Stimulated activated naive CD4-positive, alpha-beta T cell treated with Interleukin-2 at 50 U/mL for 16 hours (primary cell): ENCODE measurements at places on chromosomes 12 and 14.

- no peak for DNase-seq
These were observed 75.0 kb downstream of the ACADS start for GRCh38 chr12:120800665-120801064.

DNA sequence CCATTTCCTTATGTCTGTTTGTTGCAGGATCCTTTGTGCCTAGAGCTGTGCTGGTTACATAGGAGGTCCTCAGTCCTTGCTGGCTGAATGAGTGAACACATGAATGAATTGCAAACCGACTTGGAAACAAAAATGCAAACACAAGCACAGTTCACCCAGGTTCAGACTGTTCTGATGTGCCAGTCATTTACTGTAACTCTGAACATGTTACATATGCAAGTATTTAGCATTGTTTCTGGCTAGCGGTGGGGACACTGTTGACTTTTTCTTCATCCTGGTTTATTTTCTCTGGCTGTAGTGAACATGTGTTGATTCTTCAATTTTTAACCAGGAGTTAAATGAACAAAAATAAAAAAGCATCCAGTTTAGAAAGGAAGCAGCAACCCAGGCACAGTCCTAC, 33.4 kb downstream of the TSPAN9 start:
- no peak for DNase-seq

DNA sequence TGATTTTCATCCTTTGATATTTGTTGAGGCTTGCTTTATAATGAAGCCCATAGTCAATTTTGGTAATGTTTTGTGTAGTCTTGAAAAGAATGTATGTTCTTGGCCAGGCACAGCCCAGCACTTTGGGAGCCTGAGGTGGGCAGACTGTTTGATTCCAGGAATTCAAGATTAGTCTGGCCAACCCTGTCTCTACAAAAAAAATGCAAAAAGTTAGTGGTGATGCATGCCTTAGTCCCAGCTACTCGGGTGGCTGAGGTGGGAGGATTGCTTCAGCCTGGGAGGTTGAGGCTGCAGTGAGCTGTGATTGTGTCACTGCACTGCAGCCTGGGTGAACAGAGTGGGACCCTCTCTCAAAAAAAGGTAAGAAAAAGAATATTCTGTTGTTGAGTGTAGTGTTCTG, 10.8 kb downstream of the ETNK1 start:
- DNase-seq, result no peak

GRCh38 chr14:104741803-104742251, 11.1 kb upstream of the SIVA1 start:
- peak; percentile 10 for DNase-seq

GRCh38 chr12:78933014-78933413, 68.4 kb downstream of the SYT1 start:
- no peak for DNase-seq

GRCh38 chr14:26276757-26277156, 321.1 kb downstream of the NOVA1 start:
- no peak for DNase-seq

DNA sequence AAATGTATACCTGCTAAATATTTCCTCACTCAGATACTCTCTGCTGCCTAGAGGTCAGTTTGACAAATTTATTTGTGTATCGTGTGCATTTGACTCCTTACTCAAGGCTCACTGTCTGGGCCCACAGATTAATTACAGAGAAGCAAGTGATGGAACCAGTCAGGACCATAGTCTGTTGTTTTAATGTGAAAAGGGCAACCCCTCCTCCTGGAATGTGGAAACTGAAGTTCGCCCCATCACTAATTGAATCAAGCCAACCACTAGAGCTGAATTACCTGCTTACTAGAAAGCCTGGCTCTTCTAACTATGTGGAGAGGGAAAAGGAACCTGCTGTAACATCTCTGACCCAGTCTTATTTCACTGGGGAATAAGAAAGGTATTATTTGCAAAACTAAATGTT, 199.9 kb upstream of the KRR1 start:
- DNase-seq, result no peak

DNA sequence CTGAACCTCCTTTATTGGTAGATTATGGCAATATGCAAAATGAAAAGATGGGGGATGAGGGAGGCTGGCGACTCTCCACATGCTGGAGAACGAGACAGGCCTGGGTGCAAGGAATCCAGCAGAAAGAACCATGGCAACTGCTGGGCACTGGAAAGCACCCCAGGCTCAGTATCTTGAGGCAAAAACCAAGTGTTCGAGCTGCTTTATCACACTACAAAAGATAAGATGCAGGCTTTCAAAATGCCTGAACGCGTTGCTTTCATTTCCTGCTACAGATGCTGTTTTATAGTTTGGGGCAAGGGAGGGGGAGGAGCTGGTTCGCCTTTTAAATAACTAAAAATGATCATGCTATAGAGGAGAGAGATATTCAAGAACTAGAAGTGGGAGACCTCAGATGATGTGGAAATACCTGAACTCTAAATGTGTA, 38.9 kb downstream of the NIN start:
- DNase-seq, result no peak

DNA sequence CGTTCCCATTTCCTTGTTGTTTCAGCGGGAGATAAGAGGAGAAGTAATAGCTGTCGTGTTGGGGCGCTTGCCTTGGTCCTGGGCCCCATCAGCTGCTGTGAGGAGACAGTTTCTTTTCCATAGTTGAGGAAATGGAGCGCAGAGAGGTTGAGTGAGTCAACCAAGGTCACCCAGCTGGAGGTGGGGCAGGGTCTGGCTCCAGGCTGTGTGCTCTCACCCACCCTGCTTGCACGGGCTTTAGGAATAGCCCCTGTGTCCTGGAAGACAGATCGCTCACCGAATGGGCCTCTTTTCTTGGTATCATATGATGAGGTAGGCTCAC, 165.7 kb upstream of the RTL1 start:
- no peak for DNase-seq

- no peak for DNase-seq
These were observed 86.2 kb downstream of the C12orf50 start for GRCh38 chr12:87943023-87943422.

GRCh38 chr14:57390806-57391516, 575 bp downstream of the NAA30 start:
- DNase-seq, result peak; percentile 46

GRCh38 chr14:64721899-64722298, 17.7 kb downstream of the PLEKHG3 start:
- DNase-seq, result no peak

- peak; percentile 46 for DNase-seq
These were observed 16.1 kb upstream of the IFNG start for GRCh38 chr12:68175557-68176061.

GRCh38 chr12:68231691-68232090, 6.1 kb upstream of the IL26 start:
- no peak for DNase-seq

DNA sequence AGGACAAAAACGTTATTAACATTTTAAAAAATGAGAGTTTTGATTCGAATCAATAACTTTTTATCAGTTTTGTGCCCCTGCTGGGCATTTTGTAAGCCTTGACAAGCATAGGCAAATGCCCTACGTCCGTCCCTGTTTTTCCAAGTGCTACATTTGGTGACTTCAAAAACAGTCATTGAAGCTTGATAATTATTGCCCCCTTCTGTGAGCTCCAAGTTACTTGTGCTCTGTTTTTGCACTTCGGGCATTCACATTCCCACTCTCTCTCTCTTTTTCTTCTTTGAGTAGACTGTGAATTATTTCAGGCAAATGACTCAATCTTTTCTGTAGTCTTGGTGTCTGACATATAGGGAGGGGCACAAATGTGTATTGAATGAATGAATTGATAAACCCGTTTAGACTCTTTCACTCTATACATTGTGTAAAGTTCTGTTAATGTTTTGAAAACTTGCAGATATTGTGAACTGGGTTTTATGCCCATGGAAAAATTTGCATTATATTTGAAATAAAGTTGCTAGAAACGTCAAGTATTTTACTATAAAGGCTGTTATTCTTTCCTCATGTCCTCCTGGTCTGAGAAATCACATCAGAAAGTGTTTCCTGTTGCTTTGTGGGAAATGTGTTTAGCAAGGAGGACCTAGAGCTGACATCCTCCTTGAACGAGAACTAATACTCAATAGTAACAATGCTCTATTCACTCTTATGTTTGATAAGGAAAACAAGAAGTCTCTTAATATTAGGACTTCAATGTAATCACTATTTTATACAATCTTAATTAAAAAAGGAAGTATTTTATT, 1.4 kb downstream of the APAF1 start:
- no peak for DNase-seq

DNA sequence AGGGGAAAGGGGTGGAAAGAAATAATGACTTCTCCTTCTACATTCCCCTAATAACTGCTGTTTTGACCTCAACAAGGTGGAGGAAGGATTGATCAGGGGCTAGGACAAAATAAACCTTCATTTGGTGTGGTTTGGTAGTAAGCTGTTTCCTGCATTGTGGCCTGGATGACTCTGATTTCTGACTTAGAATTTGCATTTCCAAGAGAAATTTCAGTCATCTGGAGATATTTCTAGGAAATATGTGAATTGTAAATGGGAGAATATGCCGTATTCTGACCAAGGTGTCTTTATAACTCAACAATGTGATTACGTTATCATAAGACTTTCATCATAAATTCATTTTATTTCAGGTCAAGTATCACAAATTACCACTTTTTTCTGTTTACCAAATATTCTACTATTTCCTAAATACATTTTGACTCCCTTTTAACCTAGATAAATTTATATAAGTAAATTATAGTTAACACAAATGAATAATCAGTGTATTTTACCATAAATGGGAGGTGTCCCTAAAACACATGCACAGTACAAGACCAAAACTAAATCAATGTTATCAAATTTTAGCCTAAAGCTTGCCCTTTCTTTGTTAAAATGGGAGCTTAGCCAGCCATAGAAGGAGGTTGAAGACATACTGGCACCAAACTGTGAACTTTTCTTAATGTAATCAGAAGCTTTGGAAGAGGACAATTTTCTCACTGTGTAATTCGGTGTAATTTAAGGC, 828.8 kb downstream of the TMTC2 start:
- no peak for DNase-seq

DNA sequence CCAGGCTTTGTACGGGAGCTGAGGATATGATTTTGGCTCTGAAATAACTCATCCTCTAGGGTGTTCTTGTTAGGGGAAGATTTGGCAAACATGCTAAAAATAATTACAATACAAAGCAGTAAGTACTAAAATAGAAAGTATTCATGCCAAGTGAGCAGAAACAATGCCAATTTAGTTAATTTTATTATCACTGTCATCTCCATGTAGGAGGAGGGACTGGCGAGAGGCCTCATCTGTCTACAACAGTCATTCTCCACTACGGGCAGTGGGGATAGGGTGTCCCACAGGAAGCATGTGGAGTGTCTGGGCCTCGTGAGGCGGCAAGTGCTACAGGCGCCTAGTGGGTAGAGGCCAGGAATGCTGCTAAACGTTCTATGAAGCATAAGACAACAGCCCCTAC, 3.3 kb downstream of the ISM2 start:
- no peak for DNase-seq

- no peak for DNase-seq
These were observed 24.9 kb downstream of the DEGS2 start for GRCh38 chr14:100134586-100134985.

- DNase-seq, result no peak
These were observed 2.9 kb downstream of the SERPINA10 start for GRCh38 chr14:94290197-94290596.

DNA sequence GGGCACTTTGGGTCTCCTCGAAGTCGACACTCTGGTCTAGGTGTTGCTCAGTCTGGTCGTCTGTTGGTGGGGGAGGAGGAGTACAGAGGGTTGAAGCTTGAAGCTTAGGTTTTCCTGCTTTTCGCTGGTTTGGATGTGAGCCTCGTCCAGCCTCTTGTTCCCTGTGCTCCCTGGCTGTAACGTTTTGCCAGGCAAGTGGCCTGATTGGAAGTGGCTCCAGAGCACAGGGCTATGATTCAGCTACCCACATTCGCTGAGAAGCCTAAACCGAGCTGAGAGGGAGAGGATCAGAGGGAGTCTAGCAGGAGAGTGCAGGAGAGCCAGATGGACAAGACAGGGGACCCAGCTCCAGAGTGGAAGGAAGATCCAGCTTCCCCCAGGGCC, 6.1 kb downstream of the HOXC10 start:
- DNase-seq, result no peak

DNA sequence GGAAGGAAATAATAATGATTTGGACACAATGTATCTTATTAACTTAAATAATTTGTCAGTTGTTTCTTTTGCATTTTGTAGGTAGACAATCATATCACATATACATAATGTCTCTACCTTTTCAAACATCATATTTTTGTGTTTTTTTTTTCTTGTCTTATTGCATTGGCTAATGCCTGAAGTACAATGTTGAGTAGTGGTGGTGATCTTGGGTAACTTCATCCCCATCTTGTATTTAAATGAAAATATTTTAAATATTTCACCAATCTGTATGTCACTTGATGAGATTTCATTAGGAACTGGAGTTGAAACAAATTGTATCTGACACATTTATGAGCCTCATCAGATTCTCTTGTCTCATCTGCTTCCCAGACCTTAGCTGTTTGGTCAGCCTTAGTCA, 109.7 kb upstream of the LHX5 start:
- DNase-seq, result no peak

DNA sequence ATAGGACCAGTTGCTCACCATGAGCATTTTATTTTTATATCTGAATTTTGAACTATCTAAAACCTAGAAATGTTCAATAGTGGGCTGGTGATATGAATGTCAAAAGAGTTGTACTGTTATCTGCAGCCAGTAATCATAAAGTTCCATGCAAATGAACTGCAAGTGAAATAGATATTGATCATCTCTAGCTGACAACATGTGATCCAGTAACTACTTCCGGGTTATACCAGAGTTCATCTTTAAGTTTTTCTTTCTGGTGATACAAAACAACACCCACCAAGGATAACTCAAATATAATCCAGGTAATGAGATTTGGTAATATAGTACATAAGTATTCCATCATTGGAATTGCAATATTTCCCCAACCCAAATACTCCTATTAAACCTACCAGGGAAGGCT, 4.1 kb downstream of the IL26 start:
- DNase-seq, result no peak

DNA sequence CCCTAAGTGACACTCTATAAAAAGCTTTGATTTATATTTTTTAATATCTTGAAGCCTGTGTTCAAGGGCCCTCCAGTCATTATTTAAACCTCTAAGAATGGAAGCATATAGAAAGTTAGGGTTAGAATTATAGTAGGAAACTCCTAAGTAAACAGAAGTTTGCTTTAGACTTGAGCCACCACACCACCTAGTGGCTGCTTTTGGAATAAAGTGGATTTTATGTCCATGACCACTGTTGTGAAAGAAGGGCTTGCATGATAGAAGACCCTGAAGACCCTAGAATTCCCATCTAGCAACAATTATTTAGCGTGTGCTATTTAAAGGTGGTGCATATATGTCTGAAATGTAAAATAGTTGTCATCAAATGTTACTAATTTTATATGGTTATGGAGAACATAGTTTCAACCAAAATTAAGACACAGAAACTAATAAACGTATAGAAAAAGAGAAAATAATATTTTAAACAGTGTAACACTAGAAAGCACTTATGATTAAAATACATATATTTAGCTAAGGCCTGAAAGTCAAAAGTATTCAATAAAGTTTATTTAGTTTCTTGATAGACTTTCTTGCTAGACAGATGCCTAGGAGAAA, 21.3 kb downstream of the LRRIQ1 start:
- no peak for DNase-seq

- DNase-seq, result no peak
These were observed 12.1 kb downstream of the GPATCH2L start for GRCh38 chr14:76163668-76164363.

GRCh38 chr14:76407449-76408150, 31.7 kb downstream of the ESRRB start:
- DNase-seq, result no peak

- no peak for DNase-seq
These were observed 130.3 kb downstream of the CEP83 start for GRCh38 chr12:94329366-94329765.
